B cell (primary cell): ENCODE measurements at places on chromosomes 3 and 15. TPM values are rescaled to one million over a fixed set of nuclear protein-coding genes. Genes with fewer than 3 reads are reported as not detected.

GRCh38 chr3:188659449-188660090, 505.6 kb downstream of the LPP start:
- DNase-seq = no peak

DNA sequence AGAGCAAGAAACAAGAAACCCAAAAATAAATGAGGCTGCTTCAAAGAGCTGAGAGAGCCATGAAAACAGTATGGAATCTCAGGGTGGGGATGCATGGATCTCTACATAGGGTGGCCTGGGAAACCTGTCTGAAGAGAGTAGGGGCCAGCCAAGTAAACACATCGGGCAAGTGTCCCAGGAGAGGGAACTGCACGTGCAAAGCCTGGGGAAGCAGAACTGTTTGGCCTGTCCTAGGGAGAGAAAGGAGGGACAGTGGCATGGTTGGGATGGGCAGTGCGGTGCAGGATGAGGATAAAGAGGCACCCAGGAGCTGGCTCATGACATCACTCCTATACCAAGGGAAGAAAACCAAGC, 269.0 kb upstream of the ST8SIA2 start:
- DNase-seq = no peak

- no peak for DNase-seq
Observed at GRCh38 chr3:169158379-169158778, 505.1 kb downstream of the MECOM start.

- DNase-seq = no peak
Observed at GRCh38 chr15:77967798-77968197, 109.7 kb downstream of the TBC1D2B start.

- DNase-seq = no peak
Observed at GRCh38 chr15:57018151-57018550, 99.7 kb downstream of the TCF12 start.

GRCh38 chr3:11346416-11346815, 74.2 kb downstream of the ATG7 start:
- DNase-seq = no peak

DNA sequence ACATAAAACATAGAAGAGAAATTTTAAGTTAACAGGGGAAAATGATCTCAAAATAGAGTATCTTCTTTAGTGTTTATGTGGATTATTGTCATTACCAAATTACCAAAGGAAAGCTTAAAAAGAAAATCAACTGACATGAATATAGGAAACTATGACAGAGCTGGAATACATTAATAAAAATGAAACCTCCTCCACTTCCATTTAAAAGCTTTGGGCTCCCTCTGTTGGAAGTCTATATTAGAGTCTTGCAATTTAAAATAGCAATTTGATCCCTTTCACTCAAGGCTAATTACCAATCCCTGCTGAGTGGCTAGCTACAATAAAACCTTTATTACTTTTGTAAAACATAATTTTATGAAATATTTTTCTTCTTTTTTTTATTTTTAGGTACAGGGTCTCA, 61.4 kb upstream of the IMPG2 start:
- DNase-seq = peak; percentile 36

- DNase-seq = no peak
Observed at GRCh38 chr3:120393761-120394160, 44.6 kb upstream of the LRRC58 start.

DNA sequence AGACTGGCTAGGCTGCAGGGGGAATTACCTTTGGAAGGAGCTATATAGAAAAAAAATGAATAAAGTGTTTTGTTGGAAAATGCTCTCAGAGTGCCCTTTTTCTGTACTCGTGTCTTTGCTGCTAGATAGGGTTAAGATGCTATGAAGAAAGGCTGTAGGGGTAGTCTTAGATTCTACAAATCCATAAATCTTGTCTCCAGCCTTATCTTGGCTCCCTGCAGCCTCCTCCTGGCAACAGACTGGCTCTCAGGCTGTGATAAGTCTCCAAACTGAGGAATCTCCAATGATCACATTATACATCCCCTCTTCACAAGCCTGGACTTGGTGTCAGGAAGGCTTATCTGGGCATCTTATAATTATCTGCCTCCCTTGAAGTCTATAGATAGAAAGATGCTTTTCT, 9.3 kb downstream of the LPCAT4 start:
- no peak for DNase-seq

- no peak for DNase-seq
Observed at GRCh38 chr3:102074946-102075345, 225.6 kb downstream of the NFKBIZ start.

DNA sequence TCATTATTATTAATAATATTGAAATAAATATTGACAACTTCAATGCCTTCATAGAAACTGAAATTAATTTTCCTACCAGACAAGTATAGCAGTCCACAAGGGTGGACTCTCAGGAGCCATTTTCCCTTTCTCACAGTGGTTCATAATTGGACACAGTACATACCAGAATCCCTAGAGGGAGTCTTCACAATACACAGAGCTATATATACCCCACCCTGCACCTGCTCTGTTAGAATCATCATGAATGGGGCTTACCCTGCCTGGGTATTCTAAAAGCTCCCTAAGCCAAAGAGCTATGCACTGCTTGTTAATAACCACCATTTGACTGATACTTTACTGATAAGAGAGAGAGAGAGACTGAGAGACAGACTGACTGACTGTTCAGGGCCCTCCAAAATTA, 134.9 kb downstream of the FEZF2 start:
- no peak for DNase-seq

GRCh38 chr3:171095063-171095462, 68.5 kb upstream of the SLC2A2 start:
- DNase-seq = no peak

DNA sequence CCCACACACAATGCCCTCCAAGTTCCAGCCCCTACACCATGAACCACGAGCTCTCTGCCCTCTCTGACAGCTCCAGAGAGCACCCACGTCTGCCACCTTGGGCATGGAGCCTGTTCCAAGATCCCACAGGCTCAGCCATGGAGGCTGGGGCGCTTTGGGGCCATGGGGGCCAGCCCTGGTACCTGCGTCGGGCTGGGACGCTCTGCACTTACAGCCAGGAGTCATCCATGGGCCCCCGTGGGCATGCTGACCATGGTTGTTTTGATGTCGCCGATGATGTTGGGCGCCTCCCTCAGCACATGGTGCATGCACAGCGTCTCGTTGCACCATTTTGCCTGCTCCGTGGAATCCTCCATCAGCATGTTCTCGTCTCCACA, 51.9 kb upstream of the UBE2Q2 start:
- DNase-seq = no peak

DNA sequence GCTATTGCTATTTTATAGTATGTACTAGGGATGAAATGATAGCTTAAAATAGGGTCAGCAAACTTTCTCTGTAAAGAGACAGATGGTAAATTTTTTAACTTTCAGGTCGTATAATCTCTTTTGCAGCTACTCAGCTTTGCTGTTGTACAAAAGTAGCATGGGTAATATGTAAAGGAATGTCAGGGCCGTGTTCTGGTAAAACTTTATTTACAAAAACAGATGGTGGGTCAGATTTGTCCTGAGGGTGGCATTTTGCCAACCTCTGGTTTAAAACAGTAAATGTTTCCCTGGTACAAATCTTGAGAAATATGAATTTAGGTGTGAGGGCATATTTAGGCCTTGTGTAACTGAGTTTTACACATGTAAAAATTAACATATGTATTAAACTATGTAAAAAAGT, 18.6 kb downstream of the NMD3 start:
- no peak for DNase-seq

GRCh38 chr15:86384186-86384585, 304.5 kb downstream of the AGBL1 start:
- no peak for DNase-seq

DNA sequence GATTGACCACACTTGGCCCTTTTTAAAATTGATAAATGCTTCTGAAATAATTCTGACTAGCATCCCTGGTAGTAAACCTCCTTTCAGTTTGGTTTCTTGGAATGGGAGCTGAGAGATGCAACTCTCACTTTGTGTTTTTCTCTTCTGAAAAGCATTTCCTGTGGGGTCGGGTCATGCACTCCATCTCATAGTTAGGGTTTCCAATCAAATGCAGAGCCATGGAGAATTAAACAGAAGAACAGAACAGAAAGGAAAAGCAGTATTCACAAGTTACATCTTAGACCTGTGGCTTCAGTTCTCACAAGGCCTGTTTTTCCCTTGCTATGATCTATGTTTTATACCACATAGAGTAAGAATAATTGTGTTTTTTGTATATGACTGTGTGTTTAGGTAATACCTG, 39.7 kb downstream of the SENP2 start:
- no peak for DNase-seq

- no peak for DNase-seq
Observed at GRCh38 chr3:36681867-36682266, 82.5 kb downstream of the DCLK3 start.

GRCh38 chr15:50911621-50912020, 3.1 kb downstream of the AP4E1 start:
- peak; percentile 30 for DNase-seq

- DNase-seq = no peak
Observed at GRCh38 chr3:21781355-21781754, 30.3 kb upstream of the ZNF385D start.

DNA sequence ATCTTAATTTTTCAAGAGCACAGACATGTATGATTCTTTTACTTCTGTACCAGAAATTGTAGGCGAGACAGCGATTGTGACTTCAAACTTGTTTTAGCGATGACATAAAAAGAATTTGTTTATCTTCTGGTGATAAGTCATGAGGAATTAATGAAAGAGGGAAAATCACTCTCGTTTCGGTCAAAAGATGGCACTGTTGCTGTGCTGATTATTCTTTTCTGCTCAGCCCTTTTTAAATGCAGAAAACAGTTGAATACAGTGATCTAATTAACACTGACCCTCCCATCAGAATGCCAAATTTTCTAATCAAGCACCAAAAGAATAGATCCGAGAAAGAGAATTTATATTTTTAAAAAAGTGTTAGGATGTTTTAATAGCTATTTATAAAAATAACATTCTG, 52.6 kb downstream of the NSUN3 start:
- no peak for DNase-seq

- DNase-seq = no peak
Observed at GRCh38 chr3:143134471-143134870, 14.9 kb downstream of the CHST2 start.

PPP4R2 gene
- 9.8 and 16.8 TPM in 2 replicates for polyA plus RNA-seq

PLA2G4E gene
- not detected in 2 replicates for polyA plus RNA-seq

RPS27L gene
- 17.5 and 21.6 TPM in 2 replicates for polyA plus RNA-seq

GABRA5 gene
- polyA plus RNA-seq = not detected in 2 replicates

RHOV gene
- polyA plus RNA-seq = 0.09 TPM in 1 of 2 replicates, not detected in the other

ANKRD63 gene
- not detected in 2 replicates for polyA plus RNA-seq

SPESP1 gene
- 0.13 and 0.17 TPM in 2 replicates for polyA plus RNA-seq

SACM1L gene
- polyA plus RNA-seq = 20.7 and 26.7 TPM in 2 replicates

CSPG4 gene
- 0.03 TPM in 1 of 2 replicates, not detected in the other for polyA plus RNA-seq

CKMT1A gene
- polyA plus RNA-seq = 0.12 TPM in 1 of 2 replicates, not detected in the other

DUOX1 gene
- polyA plus RNA-seq = not detected in 2 replicates
